ENCODE measurements at places on chromosomes 11 and 22.
A peak's percentile ranks its signal among the peaks of the same experiment; 100 is the strongest.

- DNase-seq = peak; percentile 82
Measured at GRCh38 chr11:12281571-12282478, 95.5 kb upstream of the PARVA start.

- DNase-seq = peak; percentile 44
Measured at GRCh38 chr11:63567044-63567840, 4.1 kb upstream of the PLAAT2 start.

DNA sequence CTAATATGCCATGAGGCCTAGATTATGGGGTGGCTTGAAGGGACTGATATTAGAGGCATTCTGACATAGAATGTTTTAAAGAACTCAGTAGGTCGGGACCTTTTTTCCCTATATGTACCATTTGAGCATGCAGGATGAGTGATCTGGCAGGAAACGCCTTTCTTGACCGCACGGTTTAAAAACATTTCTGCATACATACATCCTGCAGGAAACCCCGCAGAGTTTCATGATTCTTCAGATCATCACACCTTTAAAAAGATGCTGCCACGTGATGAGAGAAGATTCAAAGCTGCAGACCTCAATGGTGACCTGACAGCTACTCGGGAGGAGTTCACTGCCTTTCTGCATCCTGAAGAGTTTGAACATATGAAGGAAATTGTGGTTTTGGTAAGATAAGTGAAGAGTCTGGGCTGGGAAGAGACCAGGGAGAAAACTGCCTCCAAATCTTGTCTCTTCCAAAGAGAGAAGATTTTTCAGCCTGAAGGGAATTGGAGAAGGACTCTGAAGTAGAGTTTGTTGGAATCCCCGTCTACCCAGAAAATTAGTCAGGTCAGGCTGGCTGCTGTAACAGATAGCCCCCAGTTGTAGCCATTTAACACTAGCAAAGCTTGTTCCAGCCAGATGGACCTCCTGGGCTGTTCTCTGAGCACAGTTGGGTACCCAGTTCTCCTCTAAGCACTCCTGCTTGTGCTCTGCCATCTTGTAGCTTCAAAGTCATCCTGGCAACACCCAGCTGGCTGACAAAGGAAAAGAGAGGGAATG, 7.4 kb downstream of the RCN1 start:
- no peak for DNase-seq

- DNase-seq = no peak
Measured at GRCh38 chr11:130631119-130631518, 182.7 kb downstream of the ADAMTS15 start.

- no peak for DNase-seq
Measured at GRCh38 chr22:33864723-33865130, 55.5 kb downstream of the LARGE1 start.

- no peak for DNase-seq
Measured at GRCh38 chr22:42289671-42290541, 19.5 kb upstream of the TCF20 start.

DNA sequence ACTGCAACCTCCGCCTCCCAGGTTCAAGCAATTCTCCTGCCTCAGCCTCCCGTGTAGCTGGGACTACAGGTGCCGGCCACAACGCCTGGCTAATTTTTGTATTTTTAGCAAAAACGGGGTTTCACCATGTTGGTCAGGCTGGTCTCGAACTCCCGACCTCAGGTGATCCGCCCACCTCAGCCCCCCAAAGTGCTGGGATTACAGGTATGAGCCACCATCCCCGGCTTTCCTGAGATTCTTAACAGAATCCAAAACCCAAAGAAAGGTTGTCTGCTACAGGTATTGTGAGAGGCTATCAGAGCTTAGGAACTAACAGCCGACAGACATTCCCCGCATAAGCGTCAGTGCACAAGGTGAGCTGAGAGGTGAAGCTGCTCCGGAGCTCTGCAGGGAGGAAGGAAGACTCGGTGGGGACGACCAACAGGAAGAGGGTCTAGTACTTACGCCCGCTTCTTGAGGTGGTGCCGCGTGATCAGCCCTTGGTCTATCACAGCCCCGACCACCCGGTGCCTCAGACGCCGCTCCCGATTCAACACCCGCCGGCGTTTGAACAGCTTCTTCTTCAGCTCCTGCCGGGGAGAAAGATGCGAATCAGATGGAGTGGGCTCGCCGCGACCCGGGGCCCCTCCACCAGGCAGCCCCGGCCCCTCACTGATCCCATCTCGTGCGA, 470 bp downstream of the C11orf98 start:
- peak; percentile 38 for DNase-seq

GRCh38 chr11:1654388-1655167, 25.0 kb downstream of the KRTAP5-5 start:
- DNase-seq = no peak

- DNase-seq = no peak
Measured at GRCh38 chr11:1928891-1929541, 9.5 kb downstream of the TNNT3 start.

DNA sequence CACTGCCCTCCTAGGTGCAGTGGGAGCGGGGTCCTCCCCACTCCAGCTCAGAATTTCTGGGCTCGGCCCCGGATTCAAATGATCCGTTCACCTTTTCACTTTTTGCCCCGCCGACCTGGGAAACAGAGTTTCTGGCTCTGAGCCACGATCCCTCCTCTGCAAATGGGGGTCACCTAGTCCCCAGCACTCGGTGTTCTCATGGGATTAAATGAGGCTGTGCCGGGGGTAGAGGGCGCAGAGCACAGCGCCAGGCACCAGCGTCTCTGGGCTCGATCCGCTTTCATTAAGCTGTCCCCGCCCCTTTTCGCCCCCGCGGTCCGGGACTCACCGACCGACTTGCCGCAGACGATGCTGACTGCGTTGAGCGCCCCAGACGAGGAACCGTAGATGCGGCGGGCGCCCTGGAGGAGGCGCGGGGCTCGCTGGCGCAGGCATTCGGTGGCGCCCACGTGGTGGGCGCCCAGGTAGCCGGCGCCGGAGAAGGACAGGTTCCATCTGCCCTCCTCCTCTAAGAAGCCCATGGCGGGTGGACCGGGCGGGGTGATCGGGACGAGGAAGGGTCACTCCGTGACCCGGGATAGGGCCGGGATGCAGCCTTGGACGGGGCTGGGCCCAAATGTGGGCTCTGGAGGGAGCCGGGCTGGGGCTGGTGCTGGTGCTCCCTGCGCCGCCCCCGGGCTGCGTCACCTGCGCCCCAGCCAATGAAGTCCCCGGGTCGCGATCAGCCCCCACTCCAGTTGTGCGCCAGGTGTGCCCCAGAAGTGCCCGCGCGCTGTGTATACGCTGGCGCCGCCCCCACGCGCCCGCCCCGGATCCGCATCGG, at the start of gene PNPLA5:
Gene PNPLA5 (minus strand): TSS at position 654 of the 823 bp plus-strand sequence. CDS start 133 bp downstream, at position 521.
- DNase-seq = peak; percentile 14

All from stimulated activated CD4-positive, alpha-beta T cell treated with anti-CD3 and anti-CD28 coated beads, Interleukin-4, amount 100 ng/mL, for 48 hours (primary cell).